ENCODE measurements at places on chromosomes 5 and 9.

DNA sequence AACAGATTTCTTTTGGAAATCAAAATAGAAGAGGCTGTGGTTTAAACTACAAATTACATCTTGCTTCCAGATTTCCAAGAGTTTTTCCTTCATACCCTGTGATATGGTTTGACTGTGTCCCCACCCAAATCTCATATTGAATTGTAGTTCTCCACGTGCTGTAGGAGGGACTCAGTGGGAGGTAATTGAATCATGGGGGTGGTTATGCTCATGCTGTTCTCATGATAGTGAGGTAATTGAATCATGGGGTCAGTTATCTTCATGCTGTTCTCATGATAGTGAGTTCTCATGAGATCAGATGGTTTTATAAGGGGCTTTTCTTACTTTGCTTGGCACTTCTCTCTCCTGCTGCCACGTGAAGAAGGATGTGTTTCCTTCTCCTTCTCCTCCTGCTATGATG lies 687.0 kb upstream of the ZNF608 start:
- DNase-seq: no peak

DNA sequence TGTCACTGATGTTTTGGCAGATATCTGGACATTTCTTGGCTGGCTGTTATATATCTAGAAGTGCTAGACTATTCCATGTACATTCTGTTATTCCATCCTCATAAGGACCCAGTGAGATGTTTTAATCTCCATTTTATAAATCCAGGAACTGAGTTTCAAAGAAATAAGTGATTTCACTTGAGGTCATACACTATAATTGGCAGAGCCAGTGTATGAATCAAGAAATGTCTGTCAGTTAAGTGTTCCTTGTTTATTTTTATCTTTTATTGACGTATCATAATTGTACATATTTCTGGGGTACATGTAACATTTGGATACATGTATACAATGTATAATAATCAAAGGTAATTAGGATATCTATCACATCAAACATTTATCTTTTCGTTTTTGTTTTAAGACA lies 338.3 kb upstream of the KLF4 start:
- DNase-seq: no peak

DNA sequence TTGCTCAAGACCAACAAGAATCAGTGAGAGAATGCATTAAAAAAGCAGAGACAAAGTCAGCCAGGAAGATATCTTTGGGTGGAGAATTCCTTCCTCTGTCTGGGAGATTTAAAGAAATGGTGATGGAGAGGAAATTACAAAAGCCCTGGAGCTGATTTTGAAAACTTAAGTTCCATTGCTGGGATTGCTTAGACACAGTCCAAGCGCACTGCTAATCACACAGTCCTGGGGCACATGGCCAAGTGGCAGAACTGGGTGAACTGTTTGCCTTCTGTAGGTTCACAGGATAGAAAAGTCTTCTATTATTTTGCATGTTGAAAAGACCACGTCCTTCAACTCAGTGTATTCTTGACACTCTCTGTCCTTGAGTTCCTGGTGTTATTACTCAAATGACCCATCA lies 284.9 kb upstream of the FBXL7 start:
- no peak for DNase-seq

GRCh38 chr9:91586282-91586681 lies 162.7 kb upstream of the NFIL3 start:
- no peak for DNase-seq

DNA sequence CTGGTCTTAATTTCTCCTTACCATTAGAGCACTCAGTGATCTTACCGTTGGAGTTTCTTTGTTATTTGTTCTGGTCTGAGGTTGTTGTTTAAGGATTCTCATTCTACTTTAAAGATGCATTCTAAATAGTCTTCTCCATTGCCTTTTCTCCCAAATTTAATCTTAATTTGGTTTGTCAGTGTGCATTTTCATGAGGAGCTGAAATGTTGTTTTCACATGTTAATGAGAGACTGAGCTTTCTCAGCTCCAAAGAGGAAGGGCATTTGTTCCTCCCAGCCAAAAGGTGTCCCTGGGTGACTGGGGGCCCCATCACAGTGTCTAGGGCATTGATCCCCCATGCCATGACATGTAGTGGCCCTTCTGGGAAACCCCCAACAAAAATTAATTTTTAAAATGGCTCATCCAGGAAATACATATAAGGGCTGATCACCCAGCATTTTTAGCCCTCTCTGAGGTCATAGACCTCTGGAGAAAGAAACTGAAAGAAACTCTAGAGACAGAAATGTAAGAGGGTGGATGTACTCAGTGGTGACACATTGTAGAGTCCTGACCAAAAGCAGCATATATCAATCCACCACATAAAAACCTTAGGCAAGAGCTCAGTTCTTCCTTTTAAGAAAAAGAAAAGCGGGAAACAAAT lies 240.4 kb upstream of the RAI14 start:
- DNase-seq: no peak
